ENCODE measurements at places on chromosomes 3 and 15.

DNA sequence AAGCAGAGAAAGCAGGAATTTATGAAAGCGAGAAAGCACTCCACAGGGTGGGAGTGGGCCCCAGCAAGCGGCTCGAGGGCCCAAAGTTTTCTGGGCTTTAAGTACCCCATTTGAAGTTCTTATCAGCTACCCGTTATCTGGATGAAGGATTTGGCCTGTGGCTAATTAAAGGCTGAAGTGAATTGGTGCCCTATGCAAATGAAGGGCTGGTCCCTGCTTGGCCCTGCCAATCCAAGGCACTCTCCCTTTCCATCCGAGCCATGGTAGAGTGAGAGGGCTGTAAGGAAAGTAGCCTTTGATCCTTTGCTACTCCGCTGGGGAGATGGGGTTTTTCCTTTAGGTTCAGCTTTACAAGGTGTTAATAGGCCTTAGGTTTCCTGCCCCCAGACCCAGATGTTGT is 469.3 kb upstream of the CFAP20DC start:
- no peak for DNase-seq

DNA sequence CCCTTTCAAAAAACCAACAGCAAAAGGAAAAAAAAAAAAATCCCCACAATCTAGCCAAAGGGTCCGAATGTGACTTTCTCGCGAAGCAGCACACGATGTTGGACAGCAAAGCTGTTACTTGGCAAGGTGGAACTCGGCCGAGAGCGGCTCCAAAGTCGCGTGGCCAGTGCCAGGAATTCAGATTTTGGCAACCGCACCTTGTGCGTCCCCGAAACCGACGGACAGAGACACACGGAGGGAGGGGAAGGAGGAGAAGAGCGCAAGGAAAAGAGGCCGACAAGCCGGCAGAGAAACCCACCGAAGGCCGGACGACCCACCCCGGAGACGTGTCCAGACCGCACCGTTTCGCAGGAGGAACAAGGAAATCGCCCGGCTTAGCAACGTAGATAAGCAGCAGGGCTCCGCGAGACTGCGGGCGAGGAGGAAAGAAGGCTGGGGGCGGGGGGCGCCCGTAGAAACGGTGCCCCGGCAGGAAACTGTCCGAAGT is 517.3 kb downstream of the MECOM start:
- DNase-seq, result peak; percentile 2

DNA sequence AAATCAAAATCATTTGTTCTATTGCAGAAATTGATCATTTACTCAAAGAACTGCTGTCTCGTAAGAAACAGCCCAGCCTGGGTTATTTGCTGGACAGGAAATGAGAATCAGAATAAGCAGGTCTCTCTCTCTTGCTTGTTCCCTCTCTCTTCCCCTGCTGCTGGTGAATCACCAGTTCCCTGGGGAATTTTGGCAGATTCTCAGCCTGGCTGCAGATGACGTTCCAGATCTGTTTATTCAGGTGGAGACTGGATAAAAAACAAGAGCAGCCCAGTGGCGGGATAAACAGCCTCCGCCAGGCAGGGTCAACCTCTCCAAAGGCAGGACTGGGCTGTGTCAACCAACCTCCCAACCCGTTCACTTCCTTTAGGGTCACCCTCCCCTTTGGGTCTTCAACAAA is 72.1 kb downstream of the LRIG1 start:
- no peak for DNase-seq

- DNase-seq, result no peak
These were observed 75.9 kb upstream of the ATP2B2 start for GRCh38 chr3:10581251-10581650.

DNA sequence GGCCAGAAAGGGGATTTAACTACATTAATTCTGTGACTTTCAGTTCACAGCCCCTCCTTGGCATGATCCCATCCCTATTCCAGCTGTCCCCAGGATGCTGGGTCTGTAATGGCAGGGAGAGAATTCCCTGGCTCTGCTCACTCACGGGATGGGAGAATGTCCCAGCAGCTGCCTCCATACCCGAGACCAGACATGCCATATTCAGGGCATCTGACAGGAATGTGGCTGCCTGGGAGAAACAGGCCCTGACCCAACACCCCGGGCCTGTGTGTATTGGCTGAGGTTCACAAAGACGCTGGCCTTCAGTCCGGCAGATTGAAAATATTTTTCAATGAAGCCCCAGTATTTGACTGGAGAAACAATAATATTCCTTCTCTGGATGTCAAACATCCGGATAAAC is 83.6 kb upstream of the SMAD3 start:
- DNase-seq, result no peak

DNA sequence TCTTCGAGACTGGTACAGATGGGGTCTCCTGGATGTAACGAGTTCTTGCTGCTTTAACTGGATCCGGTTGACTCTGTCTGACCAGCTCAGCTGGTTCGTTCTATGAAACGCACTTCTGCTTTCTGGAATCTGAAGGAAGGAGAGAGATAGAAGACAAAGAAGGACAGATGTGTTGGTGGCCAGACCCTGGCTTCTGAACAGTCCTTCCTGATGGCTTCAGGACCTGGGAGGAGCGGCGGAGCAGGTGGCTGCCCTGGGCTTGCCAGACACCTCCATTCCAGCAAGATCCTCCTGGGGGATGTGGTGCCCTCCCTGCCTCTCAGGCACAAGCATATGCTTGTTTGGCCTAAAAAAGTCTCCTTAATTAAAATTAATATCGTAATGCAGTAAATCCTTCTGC is 99.9 kb downstream of the APBA2 start:
- no peak for DNase-seq

DNA sequence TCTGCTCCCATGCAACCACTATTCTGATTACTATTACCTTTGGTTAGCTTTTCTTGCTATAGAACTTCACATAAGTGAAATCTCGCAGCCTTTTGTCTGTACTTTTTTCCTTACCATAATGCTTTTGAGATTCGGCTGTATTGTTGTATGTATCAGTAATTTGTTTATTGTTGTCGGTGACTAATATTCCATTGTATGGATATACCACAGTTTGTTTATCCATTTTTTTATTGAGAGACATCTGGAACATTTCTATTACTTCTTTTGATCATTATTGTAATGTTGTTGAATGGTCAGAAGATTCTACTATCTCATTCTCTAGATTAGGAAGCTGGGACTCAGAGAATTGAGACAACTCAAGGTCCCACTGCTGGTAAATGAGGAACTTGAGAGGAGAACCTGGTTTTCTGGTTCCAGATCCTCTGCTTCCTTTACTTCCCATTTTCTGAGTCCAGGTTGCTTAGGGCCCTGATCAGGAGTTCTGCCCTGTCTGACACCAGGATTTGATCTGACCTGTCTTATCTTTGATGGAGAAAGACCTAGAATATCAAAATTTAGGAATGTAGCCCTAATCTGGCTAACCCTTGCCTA is 18.2 kb upstream of the SPTSSB start:
- no peak for DNase-seq

- DNase-seq, result peak; percentile 12
These were observed 190.5 kb upstream of the CMC1 start for GRCh38 chr3:28050885-28051284.

GRCh38 chr15:55630858-55631257 is 42.7 kb upstream of the PYGO1 start:
- no peak for DNase-seq

DNA sequence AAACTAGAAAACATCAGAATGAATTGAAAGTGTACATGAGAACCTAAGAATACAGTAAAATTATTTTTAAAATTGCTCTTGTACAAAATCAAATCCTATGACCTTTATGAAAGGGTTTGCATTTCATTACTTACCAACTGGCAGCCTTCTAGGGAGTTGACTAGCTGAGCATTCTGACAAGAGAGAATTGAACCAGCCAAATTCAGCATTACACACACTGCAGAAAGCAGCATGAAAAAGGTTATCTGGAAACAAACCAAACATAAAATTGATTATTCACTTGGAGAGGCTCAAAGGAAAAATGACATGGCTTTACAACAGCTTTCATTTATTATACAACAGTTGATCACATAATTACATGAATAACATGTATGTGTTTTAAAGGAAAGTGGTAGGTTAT is 17.4 kb downstream of the NSMCE3 start:
- no peak for DNase-seq

DNA sequence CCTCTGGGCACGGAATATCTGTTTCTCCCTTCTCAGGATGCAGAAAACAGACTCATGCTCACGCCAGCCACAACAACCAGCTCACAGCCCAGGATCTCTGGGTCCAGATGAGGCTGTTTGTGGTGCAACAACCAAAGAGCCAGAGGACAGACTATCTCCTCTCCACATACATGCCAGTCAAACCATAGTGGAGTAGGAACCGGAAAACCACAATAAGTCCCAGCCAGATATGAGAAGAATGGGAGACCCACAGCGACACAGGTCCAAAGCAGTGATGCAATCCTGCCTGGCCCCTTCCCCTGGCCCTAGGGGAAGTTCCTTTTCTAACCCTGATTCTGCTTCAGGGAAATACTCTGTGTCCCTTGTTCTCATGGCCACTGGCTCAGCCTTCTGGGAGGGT is 27.6 kb downstream of the MEX3B start:
- no peak for DNase-seq

DNA sequence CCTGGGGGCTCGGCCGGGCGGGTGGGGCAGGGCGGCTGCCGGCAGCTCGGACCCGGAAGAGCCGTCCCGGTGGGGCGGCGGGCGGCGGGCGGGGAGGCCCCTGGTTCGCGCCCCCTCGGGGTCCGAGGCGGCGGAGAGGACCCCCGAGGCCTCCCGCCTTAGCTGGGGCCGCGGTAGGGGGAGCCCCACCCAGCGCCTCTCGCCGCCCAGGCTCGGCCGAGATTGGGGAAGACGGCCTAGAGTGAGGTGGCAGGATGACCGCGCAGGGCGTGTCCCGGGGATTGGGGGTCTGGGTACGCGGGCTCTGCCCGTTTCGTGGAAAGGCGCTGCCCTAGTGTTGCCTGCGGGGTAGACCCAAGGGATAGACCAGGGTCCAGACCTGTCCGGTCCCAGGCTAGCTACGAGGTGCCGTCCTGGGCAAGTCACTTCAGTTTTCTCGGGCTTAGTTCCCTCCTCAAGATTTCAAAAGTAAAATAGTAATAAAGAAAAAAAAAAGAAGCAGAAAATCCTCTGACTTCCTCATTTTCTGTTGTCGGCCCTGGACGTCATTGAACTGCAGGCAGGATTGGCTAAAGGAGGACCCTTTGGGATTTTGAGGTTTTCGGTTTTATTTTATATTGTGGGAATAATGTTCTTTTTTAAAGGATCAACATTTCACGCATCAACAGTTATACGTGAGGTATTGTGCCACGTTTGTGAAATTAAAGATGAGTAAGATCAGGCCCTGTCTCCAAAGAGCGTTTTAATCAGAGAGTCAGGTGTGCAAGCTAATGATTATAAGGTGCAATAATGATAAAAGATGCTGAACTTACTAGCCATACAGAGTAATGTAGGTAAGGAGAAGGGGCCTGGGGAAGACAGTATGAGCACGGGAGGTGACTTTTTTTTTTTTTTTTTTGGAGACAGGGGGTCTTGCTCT is 679 bp downstream of the IQGAP1 start:
- DNase-seq, result peak; percentile 40

DNA sequence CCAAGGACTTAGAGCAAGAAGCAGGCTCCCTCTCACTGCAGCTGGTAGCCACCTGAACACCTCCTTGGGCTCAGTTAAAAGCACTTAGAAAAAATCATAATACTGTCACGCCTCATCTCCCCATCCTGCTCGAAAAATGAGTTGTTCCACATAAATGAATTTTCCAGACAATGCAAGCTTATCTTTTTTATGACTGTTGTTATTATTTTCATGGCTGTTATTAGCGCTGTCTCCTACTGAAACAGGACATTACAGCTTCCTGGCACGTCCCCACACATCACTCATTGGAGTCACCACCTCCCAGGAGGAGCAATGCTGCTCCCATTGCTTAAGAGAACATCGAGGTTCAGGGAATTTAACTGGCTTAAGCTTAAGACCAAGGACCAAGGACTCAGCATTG is 26.5 kb downstream of the CCDC33 start:
- DNase-seq, result no peak

DNA sequence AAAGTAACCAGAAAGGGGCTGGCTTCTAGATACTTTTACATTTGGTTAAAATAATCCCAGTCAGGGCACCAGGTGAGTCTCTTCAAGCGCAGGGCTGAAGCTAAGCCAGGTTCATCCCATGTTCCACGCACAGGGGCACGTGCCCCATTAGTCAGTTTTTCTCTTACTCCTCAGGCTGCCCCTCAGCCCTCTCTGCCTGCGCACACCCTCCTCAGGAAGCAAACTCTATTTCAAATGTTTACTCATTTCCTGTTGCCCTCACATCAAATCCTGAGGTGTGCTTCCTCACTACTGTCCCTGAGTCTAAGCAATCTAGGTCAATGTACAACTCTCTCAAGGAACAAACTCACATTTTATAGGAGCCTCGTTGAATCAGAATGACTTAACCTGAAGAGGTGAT is 48.5 kb downstream of the THBS1 start:
- peak; percentile 44 for DNase-seq

GRCh38 chr3:38579141-38579540 is 70.3 kb downstream of the SCN5A start:
- no peak for DNase-seq

DNA sequence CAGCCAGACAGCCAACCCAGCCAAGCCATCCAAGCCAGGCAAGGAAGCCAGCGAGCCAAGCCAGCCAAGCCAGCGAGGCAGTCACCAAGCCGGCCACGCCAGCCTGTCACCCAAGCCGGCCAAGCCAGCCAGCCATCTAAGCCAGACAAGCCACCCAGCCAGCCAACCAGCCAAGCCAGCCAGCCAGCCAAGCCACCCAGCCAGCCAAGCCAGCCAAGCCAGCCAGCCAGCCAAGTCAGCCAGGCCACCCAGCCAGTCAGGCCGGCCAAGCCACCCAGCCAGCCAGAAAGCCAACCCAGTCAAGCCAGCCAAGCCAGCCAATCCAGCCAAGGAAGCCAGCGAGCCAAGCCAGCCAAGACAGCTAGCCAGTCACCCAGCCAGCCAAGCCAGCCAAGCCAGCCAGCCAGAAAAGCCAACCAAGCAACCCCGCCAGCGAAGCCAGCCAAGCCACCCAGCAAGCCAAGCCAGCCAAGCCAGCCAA is 201.2 kb downstream of the GOLGA6L6 start:
- DNase-seq, result no peak

DNA sequence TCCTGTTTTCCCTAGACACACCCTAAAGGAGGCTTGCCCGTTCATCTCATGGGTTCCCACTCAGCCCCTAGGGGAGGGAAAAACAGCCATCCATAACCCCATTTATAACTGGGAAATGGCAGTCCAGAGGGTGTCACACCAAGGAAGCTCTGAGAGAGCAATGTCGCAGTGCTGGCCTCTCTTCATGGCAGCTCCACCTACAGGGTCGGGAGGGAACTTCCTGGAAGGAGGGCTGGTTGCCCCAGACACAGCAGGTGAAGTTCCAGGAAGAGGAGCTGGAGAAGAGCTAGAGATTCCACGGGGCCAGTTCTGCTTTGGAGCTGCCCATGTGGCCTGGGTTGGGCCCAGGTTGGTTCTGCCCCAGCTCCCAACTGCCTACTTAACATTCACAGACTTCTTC is 22.3 kb upstream of the LINGO1 start:
- DNase-seq, result no peak

- no peak for DNase-seq
These were observed 175.8 kb downstream of the XXYLT1 start for GRCh38 chr3:195095035-195095703.

- DNase-seq, result no peak
These were observed 293.0 kb downstream of the ADAMTS17 start for GRCh38 chr15:100048736-100049135.

- DNase-seq, result no peak
These were observed 65.2 kb downstream of the TBL1XR1 start for GRCh38 chr3:177131927-177132636.

All from stimulated activated CD4-positive, alpha-beta T cell treated with anti-CD3 and anti-CD28 coated beads, Interleukin-12 subunit alpha, Interleukin-12 subunit beta, amount 100 ng/mL, for 4 hours (primary cell).